ENCODE measurements at places on chromosomes 7 and 10.

GRCh38 chr7:51186531-51186930 lies 130.1 kb downstream of the COBL start:
- no peak for DNase-seq

DNA sequence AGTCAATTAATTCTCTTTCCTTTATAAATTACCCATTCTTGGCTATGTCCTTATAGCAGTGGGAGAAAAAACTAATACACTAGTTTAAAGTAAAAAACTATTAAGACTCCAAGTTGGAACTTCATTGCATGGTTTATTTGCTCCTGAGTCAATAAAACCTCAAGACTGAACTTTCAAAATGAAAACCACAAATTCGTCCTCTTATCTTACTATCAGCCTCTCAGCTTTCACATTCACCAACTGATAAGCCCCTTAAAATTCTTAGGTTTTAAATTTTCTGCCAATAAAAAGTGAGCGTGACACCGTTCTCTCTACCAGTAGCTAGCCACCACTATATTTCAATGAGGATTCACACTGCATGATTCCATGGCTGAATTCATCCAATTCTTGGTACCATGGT lies 346.4 kb upstream of the NPSR1 start:
- no peak for DNase-seq

- no peak for DNase-seq
Observed at GRCh38 chr10:113066561-113067312, 116.7 kb downstream of the TCF7L2 start.

- no peak for DNase-seq
Observed at GRCh38 chr7:18536486-18536885, 40.9 kb downstream of the HDAC9 start.

DNA sequence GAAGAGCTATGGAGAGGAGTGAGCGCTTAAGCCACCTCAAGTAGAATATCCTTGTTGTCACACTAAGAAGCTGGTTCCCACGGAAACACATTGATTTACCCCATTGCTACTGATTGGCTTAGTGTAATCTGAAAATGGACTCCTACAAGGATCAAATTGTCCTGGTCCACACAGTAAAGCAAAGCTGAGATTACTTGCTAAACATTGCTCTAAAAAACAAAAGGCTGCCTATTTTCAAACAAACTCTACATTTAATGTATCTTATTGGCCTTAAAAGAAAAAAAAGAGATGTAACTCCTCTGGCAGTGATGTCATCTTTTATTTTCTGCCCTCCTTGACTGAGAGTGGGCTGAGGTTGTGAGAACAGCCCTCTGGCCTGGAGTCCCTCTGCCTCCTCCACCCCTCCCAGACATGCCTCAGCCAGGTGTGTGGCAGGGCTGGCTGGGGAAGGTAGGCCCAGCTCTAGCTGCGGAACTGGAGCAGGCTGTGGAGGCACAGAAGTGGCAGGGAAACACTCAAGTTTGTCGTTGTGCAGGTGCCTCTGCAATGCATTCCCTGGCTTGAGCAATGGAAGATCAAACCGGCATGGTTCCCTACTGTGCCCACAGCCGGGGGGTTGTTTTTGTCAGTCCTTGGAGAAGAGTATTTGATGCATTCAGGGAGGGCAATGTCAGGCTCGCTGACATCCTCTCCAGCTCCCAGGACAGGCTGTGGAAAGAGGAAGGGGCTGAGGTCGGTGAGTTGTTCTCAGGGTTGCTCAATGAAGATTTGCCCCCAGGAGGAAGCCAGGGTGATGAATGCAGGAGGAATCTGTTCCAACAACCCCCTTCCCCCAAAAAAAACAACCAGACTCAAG lies 9.1 kb downstream of the KLF6 start:
- DNase-seq = peak; percentile 23

GRCh38 chr7:121167971-121168370 lies 160.8 kb upstream of the WNT16 start:
- DNase-seq = no peak

- DNase-seq = no peak
Observed at GRCh38 chr7:118572604-118573003, 348.1 kb downstream of the ANKRD7 start.

DNA sequence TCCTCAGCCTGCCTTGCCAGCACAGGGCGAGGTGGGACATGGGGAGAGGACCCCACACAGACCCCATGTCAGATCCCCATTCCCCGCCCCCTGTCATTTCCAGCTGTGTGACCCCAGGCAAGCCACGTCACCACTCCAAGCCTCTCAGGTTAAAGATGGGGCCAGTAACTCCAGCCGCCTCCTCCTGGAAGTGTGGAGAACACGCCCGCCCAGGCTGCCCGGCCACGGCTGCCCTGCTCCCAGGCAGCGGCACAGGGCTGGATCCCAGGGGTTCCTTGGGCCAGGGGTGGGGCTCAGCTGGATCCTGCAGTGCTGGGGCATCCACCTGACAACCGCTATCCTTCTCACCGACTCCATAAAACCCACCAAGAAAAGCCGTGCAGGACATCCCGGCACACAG lies 86.1 kb downstream of the PDGFA start:
- DNase-seq = no peak

Measured in NCI-H69 (cell line).